ENCODE measurements at places on chromosomes 1 and 21. TPM values are rescaled to one million over a fixed set of nuclear protein-coding genes. Genes with fewer than 3 reads are reported as not detected.

Gene RNF223
- total RNA-seq: not detected

Gene DRAXIN
- 1.0 TPM for total RNA-seq

Gene CLCN6
- 21.1 TPM for total RNA-seq

Gene AADACL3
- not detected for total RNA-seq

DNA sequence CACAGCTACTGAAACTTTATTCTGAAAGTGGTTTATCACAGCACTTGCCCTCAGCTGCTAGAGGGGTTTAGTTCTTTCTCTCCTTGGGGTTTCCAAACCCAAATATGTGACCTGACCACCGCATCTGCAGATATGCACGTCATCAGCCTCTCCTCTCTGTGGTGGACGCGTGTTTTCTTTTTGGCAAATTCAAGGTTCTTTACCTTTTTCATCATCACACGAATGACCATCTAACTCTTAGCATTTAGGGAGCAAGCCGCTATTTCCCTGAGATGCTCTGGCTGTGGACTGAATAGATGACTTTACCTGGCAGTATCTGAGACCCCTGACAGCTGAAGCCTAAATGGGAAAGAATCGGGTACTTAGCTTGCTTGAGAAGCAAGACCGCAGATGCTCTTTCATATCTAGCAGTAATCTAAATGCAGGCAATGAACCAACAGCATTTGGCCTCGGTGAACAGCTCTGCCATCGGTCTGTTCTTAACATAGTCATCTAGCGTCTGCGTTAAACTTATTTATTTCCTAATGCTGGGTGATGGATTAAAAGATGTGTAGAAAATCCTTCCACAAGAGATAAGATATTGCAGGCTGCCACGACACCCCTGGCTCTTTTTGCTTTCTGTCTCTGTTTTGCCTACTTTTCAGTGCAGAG lies 463.4 kb downstream of the CAMTA1 start:
- H3K4me1 ChIP-seq: no peaks in the 10 kb centered on the region
- peak; percentile 9 for DNase-seq
- no peak overlapping the region for H3K27ac ChIP-seq
- peaks cover 8% of the 10 kb centered on the region for H3K27me3 ChIP-seq
- no peaks in the 10 kb centered on the region for H3K36me3 ChIP-seq

GRCh38 chr1:86515597-86515996 lies 31.3 kb upstream of the CLCA4 start:
- H3K36me3 ChIP-seq: no peaks in the 10 kb centered on the region
- H3K27ac ChIP-seq: no peak overlapping the region
- no peaks in the 10 kb centered on the region for H3K27me3 ChIP-seq
- no peak for DNase-seq

- no peaks in the 10 kb centered on the region for H3K36me3 ChIP-seq
- peaks cover 15% of the 10 kb centered on the region for H3K27me3 ChIP-seq
- no peak overlapping the region for H3K4me3 ChIP-seq
- H3K27ac ChIP-seq: no peak overlapping the region
- no peaks in the 10 kb centered on the region for H3K4me1 ChIP-seq
Measured at GRCh38 chr1:171953835-171954234, 112.5 kb downstream of the DNM3 start.

DNA sequence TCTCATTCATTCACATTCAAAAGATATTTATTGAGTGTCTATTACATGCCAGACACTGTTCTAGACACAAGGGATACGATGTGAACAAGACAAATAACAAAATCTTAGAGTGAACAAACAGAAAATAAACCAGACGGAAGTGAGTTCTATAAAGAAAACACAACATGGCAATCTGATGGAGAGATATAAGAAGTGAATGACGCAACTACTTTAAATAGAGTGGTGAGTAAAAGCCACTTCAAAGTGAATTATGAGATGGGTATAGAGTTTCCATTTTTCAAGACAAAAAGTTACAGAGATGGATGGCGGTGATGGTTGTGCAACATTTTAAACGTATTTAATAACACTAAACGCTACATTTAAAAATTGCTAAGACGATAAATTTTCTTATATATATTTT lies 75.4 kb downstream of the CEP170 start:
- H3K4me1 ChIP-seq: no peaks in the 10 kb centered on the region
- H3K4me3 ChIP-seq: no peak overlapping the region
- no peak overlapping the region for H3K27ac ChIP-seq
- peaks cover 2% of the 10 kb centered on the region for H3K36me3 ChIP-seq

DNA sequence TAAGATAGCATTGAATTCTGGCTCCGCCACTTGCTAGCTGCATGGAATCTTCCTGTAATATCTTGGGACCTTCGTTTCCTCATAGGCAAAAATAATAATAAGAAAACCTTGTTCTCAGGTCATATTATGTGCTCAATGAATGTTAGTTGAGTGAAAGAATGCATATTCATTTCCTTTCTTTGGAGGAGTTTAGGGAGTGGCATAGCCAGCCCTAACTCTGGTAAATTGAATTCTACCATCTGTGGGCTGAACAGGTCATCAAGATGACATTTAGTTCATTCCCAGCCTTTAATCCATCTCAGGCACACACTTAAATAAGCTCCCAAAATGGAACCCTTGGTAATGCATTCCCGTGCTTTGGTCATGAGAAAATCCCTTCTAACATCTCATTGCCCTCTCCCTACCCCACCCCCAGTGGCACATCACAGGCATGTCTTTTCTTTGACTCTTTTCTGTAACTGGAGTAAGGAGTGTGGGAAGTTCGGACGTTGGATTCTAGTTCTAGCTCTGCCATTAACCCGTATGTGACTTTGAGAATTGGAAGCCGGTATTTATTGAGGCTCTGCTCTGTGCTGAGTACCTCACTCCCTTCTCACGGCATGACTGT lies 13.2 kb upstream of the MYOG start:
- peaks cover 24% of the 10 kb centered on the region for H3K27me3 ChIP-seq
- no peaks in the 10 kb centered on the region for H3K4me1 ChIP-seq
- H3K36me3 ChIP-seq: peaks cover 1% of the 10 kb centered on the region

DNA sequence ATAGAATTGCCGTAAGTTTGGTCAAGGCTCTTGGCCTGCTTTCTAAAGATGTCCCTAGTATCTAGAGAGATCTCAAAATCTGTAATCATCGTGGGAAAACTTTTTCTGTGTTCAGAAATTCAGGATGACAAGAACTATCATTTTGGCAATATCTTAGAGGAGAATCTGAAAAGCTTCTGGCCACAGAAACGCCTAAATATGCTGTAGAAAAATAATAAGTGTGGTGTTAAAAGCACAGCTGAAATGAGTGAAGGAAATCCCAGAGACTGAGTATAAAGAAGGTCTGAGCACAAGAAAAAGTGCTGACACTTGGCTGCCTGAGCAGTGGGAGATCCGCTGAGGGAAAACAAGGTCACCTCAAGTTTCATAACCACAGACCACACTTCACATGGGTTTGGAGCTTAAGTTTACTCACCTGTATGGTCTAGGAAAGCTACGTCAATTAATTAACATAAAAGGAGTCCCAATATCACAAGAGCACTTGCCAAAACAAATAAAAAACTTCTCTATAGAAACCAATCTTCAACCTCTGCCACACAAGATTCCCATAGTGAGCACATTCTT lies 235.2 kb upstream of the IRF2BP2 start:
- H3K4me3 ChIP-seq: no peak overlapping the region
- H3K4me1 ChIP-seq: peaks cover 88% of the 10 kb centered on the region
- peaks cover 4% of the 10 kb centered on the region for H3K36me3 ChIP-seq
- H3K27ac ChIP-seq: peak overlapping the region; percentile 86
- DNase-seq: peak; percentile 68

DNA sequence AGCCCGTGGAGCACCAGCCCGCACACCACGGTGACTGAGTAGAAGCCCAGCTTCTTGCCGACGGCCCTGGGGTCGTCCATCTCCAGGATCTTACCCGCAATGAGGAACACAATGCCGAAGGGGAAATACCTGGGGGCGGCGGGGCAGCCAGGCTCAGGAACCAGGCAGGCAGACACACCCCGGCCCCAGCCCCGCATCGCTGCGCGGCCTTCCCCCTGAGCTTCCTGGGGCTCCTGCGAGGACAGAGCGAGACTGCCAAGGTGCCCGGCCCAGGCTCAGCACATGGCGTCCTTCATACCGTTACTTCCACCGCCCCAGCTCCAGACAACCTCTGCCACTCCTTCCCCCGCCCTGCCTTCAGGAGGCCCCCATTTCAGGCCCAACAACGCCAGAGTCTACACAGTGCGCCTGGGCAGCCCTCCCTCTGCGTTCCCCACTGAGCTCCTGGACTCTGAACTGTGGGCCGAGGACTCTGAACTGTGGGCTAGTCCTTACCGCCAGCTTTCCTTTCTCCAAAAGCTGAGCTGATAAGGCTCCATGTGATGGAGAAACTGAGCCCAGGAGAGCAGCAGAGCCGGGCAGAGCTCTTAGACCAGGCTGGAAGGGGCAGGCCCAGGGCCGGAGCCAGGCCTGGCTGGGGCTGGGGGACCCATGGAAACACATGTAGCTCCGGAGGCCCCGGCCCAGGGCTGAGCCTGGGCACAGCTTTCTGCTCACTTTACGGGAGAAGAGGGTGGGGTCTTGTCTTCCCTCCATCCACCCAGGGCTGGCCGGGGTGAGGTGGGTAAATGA lies 30.8 kb downstream of the PODN start:
- no peaks in the 10 kb centered on the region for H3K27me3 ChIP-seq
- no peak overlapping the region for H3K4me3 ChIP-seq
- no peaks in the 10 kb centered on the region for H3K36me3 ChIP-seq
- DNase-seq: no peak

DNA sequence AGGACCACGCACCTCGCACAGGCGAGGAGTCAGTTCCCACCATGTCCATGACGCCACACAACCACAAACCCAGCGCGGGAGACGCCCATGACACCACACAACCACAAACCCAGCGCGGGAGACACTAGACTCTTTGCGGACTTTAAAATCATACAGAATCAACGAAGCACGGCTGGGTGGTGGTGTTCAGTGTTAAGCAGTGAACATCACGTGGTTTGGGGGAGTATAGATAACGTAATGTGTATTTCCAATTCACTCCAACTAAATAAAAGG lies 19.2 kb downstream of the PTTG1IP start:
- H3K36me3 ChIP-seq: peaks cover 28% of the 10 kb centered on the region
- DNase-seq: no peak
- H3K4me1 ChIP-seq: peaks cover 2% of the 10 kb centered on the region
- H3K27me3 ChIP-seq: no peaks in the 10 kb centered on the region
- H3K27ac ChIP-seq: no peak overlapping the region

Measured in activated CD8-positive, alpha-beta memory T cell treated with anti-CD3 and anti-CD28 coated beads, Interleukin-2, amount 10 ng/mL, durations not matched to agents 7 days and 5 days (primary cell).